ENCODE measurements at places on chromosomes 13 and 19. TPM values are rescaled to one million over a fixed set of nuclear protein-coding genes. Genes with fewer than 3 reads are reported as not detected.

TTYH1 gene
- 1.1 TPM for total RNA-seq

- DNase-seq, result no peak
Observed at GRCh38 chr13:50587115-50587514, 256.4 kb downstream of the DLEU7 start.

DNA sequence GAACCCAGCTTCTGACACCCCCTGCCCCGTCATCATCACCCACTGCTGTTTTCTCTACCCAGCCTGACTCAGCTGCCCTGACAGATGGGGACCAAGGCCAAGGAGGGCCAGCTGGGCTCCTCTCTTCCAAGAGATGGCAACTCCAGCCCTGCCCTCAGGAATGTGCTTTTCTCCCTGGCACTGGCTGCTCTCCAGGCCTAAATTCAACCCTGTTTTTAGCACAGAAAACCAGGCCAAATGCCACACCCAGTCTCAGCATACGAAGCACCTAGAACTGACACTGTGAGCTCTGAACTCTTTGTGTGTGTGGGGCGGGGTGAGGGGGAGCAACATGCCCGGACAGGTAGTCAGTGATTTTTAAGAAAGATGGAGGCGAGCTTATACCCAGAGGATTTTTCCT lies 23.4 kb upstream of the IGFL1 start:
- no peak for DNase-seq

DNA sequence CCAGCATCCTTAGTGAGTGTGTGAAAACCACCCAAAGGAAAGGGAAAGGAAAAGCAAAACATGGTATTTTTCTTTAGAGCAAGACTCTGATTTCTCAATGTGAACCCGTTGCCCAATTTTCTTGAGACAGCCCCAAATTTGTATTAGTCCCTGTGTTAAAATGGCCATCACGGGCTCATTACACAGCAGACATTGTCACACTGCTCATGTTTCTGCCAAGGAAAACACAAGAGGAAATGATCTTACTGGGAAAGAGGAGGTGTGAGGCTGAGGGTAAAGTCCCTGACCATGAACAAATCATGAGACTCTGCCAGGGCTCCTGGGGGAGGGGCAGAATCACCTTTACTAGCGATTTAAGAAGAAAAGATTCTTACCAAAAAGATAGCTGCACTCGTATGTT lies 54.4 kb downstream of the FAM124A start:
- peak; percentile 35 for DNase-seq

DNA sequence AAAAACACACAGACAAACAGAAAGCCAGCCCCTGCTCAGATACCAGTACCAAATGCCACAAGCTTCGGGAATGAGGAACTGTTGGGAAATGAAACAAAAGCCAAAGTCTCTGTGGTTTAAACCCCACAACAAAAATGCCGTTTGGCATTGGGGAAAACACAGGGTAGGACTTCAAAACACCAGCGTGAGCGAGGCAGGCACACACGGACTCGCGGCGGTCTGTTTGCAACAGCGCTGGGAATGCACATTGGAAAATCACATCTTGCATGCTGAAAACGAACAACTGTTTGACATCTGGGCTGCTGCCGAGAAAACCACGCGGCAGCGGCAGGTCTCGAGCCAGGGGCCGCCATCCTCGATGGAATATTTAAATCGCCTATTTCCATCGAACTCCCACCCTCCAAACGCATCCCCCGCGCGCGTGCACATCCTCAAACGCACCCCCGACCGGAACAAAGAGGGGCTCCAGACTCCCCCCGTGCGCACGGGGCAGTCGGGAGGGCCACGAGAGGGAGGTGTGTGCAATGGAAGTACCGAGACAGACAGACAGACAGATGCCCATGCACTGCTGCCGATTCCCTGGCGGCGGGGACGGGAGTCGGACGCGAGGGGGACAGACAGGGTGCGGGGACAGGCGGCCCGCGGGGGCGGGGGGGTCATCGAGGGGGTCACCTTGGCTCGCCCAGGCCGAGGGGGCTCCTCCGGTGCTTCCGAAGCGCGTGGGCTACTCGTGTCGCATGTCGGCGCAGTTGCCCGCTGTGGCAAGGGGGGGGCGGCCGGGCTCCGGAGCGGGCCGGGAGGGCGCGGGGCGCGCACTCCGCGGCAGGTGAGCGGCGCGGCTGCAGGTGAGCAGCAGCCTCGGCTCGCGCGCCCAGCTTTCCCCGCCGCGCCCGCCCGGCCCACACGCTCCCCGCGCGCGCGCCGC lies at the start of gene GPR12:
GPR12 (minus strand) TSS at position 880 of the 925 bp plus-strand sequence. CDS start 959 bp downstream, outside the sequence.
- DNase-seq, result no peak

GRCh38 chr13:103436057-103436654 lies 369.9 kb upstream of the SLC10A2 start:
- DNase-seq, result no peak

DNA sequence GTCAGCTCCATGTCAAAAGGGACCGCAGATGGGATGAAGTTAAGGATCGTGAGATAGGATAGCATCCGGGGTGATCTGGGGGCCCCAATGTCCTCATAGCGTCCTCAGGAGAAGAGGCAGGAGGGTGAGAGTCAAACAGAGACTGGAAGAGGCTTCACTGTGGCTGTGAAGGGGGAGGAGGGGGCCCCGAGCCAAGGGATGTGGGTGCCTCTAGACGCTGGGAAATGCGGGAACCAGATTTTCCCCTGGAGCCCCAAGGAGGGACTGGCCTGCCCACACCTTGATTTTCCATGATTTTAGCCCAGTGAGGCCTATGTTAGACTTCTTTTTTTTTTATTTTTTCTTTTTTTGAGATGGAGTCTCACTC lies 61.2 kb downstream of the GNG7 start:
- no peak for DNase-seq

FOXA3 gene
- 31.5 TPM for total RNA-seq

CGB2 gene
- not detected for total RNA-seq

- no peak for DNase-seq
Observed at GRCh38 chr13:22198001-22198400, 527.1 kb downstream of the FGF9 start.

GRCh38 chr13:73542446-73542845 lies 483.6 kb downstream of the KLF5 start:
- DNase-seq, result no peak

ATP8B3 gene
- 0.52 TPM for total RNA-seq

DNA sequence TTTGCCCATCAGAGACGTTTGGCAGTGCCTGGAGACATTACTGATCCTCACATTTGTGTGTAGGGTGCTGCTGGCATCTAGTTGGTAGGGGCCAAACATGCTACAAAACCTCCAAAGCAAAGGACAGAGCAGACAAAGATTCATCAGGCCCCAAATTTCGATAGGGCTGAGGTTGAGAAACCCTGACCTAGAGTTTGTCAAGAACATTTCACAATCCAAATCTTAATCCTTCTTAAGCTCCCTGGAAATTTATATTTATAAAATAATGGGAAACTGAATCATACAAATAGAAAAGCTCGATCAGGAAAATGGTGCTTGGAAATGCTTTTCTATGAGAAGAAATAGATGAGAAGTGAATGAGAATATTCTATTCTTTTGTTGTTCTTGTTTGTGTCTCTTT lies 273.6 kb downstream of the DCT start:
- no peak for DNase-seq

ZIC2 gene
- 0.08 TPM for total RNA-seq

GRCh38 chr13:94327318-94327717 lies 152.2 kb downstream of the DCT start:
- no peak for DNase-seq

EFNA2 gene
- total RNA-seq, result 85.4 TPM

MRPL4 gene
- total RNA-seq, result 43.5 TPM

- DNase-seq, result no peak
Observed at GRCh38 chr13:44320611-44321010, 53.0 kb upstream of the SERP2 start.

GRCh38 chr13:41460930-41461329 lies 3.6 kb downstream of the RGCC start:
- no peak for DNase-seq

DNA sequence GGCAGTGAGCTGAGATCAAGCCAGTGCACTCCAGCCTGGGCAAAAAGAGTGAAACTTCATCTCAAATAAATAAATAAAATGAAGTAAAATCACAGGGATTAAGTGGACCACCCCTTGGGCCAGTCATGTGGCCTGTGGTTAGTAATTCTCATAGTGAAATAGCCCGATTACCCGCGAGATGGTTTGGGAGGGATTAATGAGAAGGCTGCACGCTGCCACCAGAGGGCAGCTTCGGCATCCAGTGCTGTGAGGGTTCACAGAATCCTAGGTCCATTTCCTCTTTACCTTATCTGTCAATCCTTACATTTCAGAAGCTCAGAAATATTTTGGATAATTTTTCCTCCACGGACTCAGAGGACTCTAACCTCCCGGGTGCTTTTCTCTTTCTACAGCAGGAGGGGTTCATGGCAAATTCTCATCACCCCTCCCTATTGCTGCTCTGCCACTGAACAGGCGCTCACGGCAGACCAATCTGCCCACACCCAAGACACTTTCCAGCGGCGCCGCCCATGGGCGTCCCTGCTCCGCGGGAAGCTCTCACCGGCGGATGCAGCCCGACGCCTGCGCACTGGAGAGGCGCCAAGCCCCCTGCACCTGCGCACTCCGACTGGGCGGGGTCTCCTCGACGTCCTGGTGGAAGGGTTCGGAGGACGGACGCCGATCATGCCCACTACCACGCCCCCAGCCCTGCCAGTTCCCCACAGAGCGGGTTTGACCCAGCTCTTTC lies 11.0 kb downstream of the ZNF835 start:
- DNase-seq, result no peak

LIN7B gene
- 8.8 TPM for total RNA-seq

TTC9B gene
- 0.45 TPM for total RNA-seq

ZNF490 gene
- 7.6 TPM for total RNA-seq

- no peak for DNase-seq
Observed at GRCh38 chr13:20438801-20439200, 86.9 kb downstream of the CRYL1 start.

DNA sequence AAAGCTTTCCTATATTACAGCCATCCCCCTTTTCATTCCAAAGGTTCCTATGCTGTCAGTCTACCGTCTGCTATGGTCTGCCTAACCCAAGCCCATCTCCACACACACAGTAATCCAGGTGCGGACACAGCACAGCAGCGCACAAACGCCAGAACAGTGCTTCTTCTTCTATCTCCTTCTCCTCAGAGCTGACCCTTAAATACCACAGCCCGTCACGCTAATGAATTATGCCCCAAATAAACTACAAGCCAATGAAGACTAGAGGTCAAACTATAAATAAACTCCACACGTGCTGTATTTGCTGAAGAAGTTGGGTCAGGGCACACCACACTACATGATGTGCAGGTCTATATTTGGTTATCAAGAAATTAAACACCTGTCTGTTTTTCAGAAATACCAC lies 71.8 kb downstream of the TBC1D4 start:
- no peak for DNase-seq

DNA sequence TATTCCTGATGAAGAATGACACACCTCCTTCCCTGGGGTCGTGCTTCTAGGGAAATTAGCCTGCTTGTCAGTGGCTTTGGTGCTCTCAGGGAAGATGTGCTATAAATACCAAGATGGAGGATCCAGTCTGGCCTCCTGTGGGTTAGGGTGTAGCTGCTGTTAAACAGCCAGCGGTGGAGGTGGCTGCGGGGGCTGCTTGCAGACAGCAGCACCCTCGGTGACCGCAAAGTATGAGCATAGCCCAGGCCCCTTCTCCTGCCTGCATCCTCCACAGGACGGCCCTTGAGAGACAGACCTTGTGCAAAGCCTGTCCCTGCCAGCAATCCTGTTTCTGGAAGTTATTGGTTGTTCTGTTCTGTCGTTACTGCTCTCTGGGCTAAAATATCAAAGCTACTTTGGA lies 11.4 kb downstream of the VSTM2B start:
- DNase-seq, result no peak

DNA sequence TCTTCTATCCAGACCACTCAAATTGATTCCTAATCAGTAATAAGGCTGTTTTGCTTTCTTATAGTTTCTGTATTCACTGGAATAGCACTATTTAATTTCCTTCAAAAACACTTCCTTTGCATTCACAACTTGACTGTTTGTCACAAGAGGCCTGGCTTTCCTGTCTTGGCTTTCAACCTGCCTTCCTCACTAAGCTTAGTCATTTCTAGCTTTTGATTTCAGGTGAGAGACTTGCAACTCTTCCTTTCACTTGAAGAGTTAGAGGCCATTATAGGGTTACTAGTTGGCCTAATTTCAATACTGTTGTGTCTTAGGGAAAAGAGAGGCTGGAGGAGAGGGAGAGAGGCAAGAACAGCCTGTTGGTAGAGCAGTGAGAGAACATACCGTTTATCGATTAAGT lies 47.0 kb downstream of the SACS start:
- no peak for DNase-seq

- DNase-seq, result no peak
Observed at GRCh38 chr19:54208784-54209057, 8.1 kb downstream of the RPS9 start.

DNA sequence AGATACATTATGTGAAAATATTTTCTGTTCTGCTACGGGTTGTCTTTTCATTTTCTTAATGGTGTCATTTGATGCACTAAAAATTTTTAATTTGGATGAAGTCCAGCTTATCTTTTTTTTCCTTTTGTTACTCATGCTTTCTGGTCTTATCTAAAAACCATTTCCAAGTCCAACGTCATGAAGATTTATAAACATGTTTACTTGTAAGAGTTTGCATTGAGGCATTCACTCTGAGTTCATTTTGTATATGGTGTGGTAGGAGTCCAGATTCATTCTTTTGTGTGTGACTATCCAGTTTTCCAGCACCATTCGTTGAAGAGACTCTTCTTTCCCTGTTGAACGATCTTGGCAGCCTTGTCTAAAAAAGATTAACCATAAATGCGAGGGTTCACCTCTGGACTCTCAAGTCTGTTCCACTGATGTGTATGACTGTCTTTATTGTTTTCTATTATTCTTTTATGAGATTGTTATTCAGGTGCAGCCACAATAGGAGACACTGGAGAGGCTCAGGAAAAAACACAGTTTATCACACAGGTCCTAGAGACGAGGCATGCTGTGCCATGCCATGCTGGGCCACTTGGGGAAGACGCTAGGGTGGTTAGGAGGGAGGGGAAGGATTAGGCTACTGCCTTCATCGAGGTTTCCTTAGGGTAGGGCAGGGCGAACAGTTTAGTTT lies 35.0 kb downstream of the NAA16 start:
- DNase-seq, result no peak

GRCh38 chr13:34223984-34224383 lies 406.0 kb downstream of the RFC3 start:
- no peak for DNase-seq

DNA sequence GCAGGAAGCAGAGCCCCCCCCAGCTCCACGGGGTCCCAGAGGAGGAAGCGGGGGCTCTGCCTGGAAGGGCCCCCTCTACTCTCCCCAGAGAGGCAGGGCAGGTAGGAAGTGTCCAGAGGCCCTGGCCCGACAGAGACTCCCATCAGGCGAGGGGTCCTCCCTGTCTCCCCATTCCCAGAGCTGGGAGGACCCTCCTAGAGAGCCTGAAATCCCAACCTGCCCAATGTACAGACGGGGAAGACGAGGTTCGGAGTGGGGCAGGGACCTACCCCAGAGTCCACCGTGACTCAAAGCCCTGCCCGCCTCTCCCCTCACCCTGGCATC lies 1.1 kb downstream of the TLE2 start:
- DNase-seq, result no peak

- peak; percentile 23 for DNase-seq
Observed at GRCh38 chr13:94548382-94548781, 47.6 kb downstream of the TGDS start.

FFAR3 gene
- not detected for total RNA-seq

- DNase-seq, result peak; percentile 29
Observed at GRCh38 chr19:48271531-48272151, 1.8 kb downstream of the ZNF114 start.

SAE1 gene
- 60.7 TPM for total RNA-seq

METTL21C gene
- total RNA-seq, result not detected

GRCh38 chr13:71156550-71156949 lies 710.5 kb downstream of the DACH1 start:
- no peak for DNase-seq

GRCh38 chr19:13865571-13866462 lies 11.1 kb upstream of the NANOS3 start:
- DNase-seq, result peak; percentile 49
